ENCODE measurements at places on chromosomes 1 and 21.

DNA sequence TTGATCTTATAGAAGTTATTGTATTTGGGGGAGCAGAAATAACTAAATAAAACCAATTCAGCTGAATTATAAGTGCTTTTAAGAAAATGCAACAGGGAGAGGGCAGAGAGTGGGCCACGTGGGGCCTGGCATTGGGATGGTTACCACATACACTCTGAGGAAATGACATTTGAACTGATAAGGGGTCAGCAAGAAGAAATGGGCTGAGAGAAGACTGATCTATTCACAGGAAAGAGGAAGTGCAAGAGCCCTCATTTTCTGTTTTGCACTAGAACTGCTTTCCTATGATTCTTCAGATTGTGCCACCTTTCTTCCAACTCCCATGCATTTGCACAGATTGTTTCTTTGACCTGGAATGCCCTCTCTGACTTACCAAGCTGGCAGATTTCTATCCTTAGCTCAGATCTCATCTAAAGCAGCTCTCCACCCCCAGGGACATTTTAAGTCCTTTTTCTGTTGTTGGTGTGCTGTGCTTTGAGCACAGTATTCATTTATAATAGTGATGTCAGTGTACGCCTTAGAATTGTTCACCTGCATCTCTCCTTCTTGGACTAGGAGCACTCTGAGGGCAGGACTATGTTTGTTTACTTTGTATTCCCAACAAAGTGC lies 115.9 kb downstream of the FGGY start:
- no peak for DNase-seq

- no peak for DNase-seq
Measured at GRCh38 chr1:204102739-204103430, 30.0 kb downstream of the SOX13 start.

DNA sequence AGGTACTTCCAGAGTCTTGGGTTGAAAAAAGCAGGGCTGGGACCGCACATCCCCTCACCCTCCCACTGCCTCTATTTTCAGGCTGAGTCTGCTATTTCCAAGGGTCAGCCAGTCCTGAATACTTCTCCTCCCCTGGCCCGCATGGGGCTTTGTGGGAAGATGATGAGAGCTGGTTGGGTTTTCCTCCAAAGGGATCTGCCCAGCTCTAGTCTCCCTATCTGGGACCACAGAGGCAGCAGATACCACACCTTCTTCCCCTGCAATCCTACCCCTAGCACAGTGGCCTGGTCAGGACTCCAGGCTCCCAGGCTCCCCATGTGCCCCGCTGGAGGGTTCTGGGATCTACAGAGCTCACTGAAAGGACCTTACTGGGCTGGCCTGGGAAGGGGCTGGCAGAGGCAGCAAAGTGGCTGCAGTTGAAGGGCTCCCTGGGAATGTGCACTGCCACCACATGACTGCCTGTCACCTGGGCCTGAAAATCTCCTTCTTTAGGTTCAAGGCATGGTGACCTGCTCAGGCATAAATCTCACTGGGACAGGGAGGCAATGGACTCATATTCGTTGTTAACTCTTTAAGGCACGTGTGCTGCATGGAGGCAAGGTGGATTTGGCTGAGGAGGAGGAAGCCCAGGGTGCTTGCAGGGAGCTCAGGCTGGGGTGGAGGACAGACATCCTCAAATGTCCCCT lies 13.1 kb downstream of the CACNA1S start:
- no peak for DNase-seq

DNA sequence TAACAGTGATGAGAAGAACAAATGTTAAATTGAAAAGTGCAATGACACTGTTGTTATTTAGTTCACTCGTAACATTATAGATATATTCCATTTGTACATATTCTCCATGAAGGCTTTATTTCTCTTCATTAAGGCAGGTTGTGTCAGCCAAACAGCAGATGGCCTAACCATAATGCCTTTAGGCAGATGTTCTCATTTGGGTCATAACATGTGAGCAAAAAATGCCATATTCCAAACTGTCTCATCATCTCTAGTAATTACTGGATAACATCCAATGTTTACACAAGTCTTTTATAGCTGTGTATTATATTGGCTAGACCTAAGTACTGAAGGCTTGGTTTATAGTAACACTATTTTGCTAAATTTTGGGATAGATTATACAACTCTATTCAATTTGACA lies 87.2 kb upstream of the CHODL start:
- DNase-seq, result no peak

GRCh38 chr1:170970256-170970655 lies 34.9 kb downstream of the MROH9 start:
- DNase-seq, result no peak

- no peak for DNase-seq
Measured at GRCh38 chr1:113784104-113784779, 25.0 kb upstream of the PHTF1 start.

GRCh38 chr1:7783178-7783711 lies 846 bp upstream of the PER3 start:
- no peak for DNase-seq

DNA sequence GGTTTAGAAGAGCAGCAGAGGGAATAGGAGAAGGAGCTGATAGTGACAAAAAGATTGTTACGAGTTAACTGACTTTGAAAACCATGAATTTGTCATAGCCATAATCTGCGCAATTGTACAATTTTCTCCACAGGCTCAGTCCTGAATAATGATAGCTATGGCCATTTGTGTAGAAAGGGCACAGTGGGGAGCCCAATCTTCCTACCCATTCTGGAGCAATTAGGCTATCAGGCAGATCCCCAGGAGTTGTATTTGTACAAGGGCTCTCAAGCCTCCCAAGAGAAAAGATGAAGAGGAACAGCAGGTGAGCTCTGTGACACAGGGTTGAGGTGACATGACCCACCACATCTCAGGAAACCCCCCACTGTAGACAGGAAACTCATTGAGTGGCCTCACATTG lies 42.1 kb upstream of the SAMD13 start:
- DNase-seq, result no peak

- peak; percentile 72 for DNase-seq
Measured at GRCh38 chr1:1063945-1064831, 9.9 kb downstream of the RNF223 start.

DNA sequence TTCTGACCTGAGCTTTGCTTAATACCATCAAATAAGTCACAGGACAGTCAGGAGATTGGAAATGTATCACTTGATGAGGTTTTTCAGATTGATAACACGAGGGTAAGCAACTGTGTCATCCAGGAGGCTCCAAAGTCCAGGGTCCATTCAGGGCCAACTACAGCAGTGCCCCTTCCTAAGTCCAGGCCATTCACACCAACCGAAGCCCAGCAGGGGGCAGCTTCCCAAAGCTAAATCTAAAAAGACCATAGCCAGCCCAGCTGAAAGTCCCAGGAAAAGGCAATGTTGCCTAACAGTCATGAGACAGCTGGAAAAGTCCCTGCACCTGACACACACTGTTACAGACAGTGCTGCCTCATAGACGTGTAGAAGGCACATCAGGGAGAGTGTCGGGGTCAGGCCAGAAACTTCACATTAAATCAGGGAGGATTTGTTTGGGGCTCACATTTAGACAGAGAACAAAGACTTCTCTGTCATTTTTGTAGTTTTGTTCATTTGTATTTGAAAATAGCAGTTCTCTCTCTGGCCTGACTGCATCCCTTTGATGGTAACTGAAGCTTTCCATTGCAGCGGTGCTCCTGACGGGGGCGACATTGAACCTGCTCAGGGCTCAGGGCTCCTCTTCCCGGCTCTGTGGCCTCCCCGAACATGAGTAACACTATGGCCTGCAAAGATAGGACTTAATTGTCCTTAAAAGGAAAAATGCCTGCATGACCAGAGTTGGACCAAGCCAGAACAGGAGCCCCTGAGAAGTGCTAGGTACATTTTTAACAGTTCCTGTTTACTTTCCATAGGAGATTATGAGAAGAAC lies 200.4 kb downstream of the NRIP1 start:
- DNase-seq, result peak; percentile 25

GRCh38 chr1:50917138-50918137 lies 42.6 kb downstream of the FAF1 start:
- DNase-seq, result no peak

DNA sequence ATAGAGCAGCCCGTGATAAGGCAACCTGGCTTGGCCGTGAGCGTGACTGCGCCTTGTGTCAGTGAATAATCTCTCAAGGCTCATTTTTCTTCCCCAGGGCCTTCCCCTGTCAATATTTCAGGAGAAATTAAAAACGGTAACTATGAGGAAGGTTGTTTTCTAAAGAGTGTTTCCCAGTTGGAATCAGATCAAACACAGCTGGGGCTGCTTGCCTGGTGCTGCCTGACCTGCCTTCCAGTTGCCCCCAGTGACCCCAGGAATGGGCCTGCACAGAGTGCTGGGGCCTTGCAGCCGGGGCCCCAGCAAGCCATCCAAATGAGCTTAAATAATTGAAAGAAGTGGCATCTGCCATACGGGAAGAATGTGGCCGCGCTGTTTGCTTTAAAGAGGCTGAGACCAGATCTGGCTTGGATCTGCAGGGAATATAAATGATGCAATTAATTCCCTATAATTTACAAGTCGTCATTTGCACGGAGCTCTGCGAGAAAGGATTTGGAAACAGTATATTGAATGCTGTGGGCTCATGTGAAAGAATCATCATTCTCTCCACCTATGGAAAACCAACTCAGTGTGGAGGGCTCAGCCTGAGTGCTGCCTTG lies 203.9 kb downstream of the C1orf94 start:
- DNase-seq, result no peak

- no peak for DNase-seq
Measured at GRCh38 chr1:61237659-61238358, 155.4 kb downstream of the NFIA start.

GRCh38 chr1:58460469-58460868 lies 86.1 kb downstream of the OMA1 start:
- DNase-seq, result no peak

DNA sequence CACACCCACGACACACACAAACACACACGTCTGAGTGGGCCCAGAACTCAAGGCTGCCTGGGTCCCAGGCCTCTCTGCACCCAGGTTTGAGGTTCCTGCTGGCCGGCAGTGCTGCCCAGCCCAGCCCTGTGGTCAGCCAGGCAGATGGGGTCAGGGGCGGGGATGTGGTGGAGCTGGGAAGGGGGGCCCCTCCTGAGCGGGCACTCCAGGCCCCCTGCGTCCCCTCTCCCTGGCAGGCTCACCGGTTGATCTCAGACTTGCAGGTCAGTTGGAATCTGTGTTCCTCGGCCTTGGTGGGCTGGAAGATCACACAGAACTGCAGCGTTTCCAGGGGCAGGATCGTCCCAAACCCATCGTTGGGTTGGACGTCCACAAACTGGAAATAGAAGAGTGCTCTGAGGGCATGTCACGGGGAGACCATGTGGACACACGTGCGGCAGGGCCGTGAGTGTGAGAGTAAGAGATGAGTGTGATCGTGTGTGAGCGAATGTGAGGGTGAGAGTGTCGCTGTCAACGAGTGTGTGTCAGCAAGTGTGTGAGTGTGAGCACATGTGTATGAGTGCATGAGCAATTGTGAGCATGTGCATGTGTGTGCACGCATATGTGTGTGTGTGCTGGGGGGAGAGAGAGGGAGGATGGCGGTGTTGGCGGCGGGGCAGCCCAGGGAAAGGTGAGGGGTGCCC lies 19.7 kb upstream of the TMEM52 start:
- no peak for DNase-seq

Measured in naive thymus-derived CD4-positive, alpha-beta T cell (primary cell).